ENCODE measurements at places on chromosomes 2 and 18. TPM values are rescaled to one million over a fixed set of nuclear protein-coding genes. Genes with fewer than 3 reads are reported as not detected.

The QPCT gene
- total RNA-seq: 17.2 TPM

The TSPYL6 gene
- not detected for total RNA-seq

The MROH2A gene
- 0.28 TPM for total RNA-seq

The FAM110C gene
- total RNA-seq: 0.06 TPM

The CPS1 gene
- total RNA-seq: 6.2 TPM

The DYSF gene
- total RNA-seq: 0.56 TPM

The C2orf66 gene
- total RNA-seq: 0.19 TPM

The REG3G gene
- not detected for total RNA-seq

The TUBA3E gene
- not detected for total RNA-seq

The RAB17 gene
- total RNA-seq: 0.38 TPM

The ERFE gene
- total RNA-seq: 7.8 TPM

The CD8A gene
- 0.34 TPM for total RNA-seq

The SCG2 gene
- 1.4 TPM for total RNA-seq

The SKA1 gene
- total RNA-seq: 12.8 TPM

The DCC gene
- total RNA-seq: not detected

The LPIN2 gene
- total RNA-seq: 18.1 TPM

The L3MBTL4 gene
- total RNA-seq: not detected

The HAAO gene
- not detected for total RNA-seq

The CDCA7 gene
- 48.5 TPM for total RNA-seq

The IL36RN gene
- 0.59 TPM for total RNA-seq

The ANKRD53 gene
- not detected for total RNA-seq

The GAL3ST2 gene
- total RNA-seq: 0.36 TPM

The MTIF2 gene
- total RNA-seq: 39.2 TPM

The IL18R1 gene
- total RNA-seq: 0.80 TPM

The DSG1 gene
- total RNA-seq: not detected

The FIGN gene
- total RNA-seq: 1.7 TPM

The UGT1A5 gene
- total RNA-seq: not detected

The CAVIN2 gene
- total RNA-seq: 13.1 TPM

The TBR1 gene
- total RNA-seq: 0.09 TPM

The LOXHD1 gene
- not detected for total RNA-seq

The SIX2 gene
- total RNA-seq: 0.27 TPM

The KIF5C gene
- 0.42 TPM for total RNA-seq

The KLF7 gene
- total RNA-seq: 21.4 TPM

The LDAH gene
- total RNA-seq: 15.3 TPM

The TMEM237 gene
- total RNA-seq: 15.7 TPM

The SATB2 gene
- total RNA-seq: 3.7 TPM

The ATP5MC3 gene
- total RNA-seq: 478 TPM

The GPR55 gene
- total RNA-seq: not detected

The SLC25A12 gene
- 14.2 TPM for total RNA-seq

The TDRD15 gene
- not detected for total RNA-seq

The SP140 gene
- not detected for total RNA-seq

The STRN gene
- total RNA-seq: 10.8 TPM

The IL37 gene
- total RNA-seq: not detected

The SNTG2 gene
- not detected for total RNA-seq

The GRB14 gene
- 3.5 TPM for total RNA-seq

The RGPD3 gene
- 0.10 TPM for total RNA-seq
